CD4-positive, alpha-beta T cell treated with Interleukin-12 subunit alpha and Interleukin-12 subunit beta, for 1 hour (primary cell): ENCODE measurements at places on chromosomes 7 and 10.

DNA sequence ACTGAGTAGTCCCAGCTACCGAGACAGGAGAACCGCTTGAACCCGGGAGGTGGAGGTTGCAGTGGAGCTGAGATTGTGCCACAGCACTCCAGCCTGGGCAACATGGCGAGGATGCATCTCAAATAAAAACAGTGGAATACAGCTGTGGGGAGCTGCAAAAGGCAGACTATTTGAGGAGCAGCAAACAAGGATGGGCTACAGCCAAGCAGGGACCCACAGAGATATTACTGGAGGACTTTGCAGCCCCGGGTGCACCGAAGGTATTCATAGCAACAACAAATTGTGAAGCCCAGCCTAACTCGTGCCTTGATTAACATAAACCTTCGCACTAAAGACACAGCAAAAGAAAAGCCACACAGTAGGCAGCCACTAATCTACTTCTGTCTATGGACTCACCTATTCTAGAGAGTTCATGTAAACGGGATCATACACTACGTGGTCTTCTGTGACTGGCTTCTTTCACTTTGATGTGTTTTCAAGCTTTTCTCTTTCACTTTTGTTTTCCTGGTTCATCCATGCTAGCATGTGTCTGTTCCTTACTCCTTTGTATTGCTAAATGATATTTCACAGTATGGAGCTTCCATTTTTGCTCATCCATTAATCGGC, 34.0 kb downstream of the PODXL start:
- DNase-seq: peak; percentile 22

GRCh38 chr10:60706146-60706545, 72.1 kb upstream of the CDK1 start:
- no peak for DNase-seq

DNA sequence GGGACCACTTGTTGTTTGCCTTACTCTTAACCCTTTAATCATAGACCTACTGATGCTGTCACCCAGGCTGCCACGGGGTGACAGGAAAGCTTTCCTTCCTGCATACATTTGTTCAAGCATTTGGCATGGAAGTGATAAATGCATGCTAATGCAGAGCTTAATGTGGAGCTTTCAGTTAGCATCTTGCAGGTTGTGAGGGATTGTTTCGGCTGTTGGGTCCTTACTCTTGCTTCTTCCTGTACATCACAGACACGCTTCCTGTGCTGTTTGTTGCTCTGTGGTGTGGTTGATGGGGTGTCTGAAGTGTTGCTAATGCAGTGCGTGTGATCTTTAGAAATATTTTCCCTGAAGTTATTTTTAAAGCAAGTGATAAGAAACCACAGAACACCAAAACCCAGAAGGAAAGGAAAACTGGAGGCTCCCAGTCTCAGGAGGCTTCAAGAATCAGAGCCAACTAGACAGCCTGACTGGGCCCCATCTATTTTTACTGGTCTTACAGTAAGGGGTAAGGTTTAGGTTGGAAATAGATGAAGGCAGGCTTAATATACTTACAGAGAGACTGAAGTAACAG, 143.1 kb downstream of the CHN2 start:
- peak; percentile 54 for DNase-seq

DNA sequence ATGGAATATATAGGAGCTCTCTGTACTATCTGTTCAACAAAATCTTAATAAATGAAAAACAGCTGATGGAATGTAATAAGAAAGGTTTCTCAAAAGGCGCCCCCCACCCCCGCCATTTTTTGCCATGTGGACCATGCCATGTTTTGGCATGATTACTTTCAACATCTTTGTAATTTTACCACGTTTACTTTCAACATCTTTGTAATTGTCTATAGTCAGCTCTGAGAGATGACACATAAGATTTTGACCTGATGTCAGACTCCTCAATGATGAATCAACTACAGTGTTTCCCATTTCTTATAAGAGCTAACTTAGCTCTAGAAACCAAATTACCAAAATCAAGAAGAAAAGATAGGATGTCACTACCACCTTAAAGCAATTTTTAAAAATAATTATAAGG, 144.9 kb upstream of the AHR start:
- DNase-seq: no peak

GRCh38 chr7:66176914-66177313, 28.2 kb upstream of the TPST1 start:
- DNase-seq: no peak

GRCh38 chr7:10245406-10245805, 728.3 kb upstream of the PHF14 start:
- no peak for DNase-seq

DNA sequence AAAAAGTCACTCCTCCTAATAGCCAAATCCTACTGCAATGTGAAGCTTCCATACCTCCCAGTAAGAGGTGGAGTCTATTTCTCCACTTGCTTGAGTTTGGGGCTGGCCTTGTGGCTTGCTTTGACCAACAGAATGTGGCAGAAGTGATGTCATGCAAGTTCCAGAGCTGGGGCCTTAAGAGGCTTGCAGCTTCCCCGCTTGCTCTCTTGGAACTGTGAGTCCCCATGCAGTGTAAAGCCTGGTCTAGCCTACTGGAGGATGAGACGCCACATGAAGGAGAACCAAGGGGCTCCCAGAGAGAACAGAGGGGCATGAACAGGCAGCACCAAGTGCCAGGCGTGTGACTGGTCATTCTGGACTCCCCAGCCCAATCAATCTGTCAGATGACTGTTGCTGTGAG, 58.6 kb upstream of the OPALIN start:
- DNase-seq: no peak

DNA sequence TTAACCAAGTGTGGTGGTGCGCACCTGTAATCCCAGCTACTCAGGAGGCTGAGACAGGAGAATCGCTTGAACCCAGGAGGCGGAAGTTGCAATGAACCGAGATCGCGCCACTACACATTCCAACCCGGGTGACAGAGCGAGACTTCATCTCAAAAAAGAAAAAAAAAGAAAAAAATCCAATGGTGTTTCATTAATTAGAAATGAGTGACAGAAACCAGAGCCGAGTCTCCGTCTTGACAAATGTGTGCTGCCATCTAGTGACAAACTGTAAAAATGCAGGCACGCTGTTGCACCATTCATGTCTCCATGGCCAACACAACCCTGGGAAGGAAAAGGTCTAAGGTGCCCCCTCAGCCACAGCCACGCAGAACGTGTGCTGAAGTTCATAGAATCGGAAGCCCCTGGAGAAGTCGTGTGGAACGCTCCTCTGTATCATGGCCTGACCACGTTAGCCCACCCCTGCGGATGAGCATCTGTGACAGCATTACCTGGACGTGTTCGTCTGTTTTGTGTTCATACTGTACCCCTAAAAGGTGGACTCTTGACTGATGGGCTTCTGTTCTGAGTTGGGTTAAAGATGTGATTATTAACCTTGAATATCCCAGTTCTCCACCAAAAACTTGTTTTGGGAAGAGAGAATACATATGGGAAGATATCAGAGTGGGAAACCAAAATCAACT, 94.9 kb downstream of the LYZL2 start:
- DNase-seq: peak; percentile 84

DNA sequence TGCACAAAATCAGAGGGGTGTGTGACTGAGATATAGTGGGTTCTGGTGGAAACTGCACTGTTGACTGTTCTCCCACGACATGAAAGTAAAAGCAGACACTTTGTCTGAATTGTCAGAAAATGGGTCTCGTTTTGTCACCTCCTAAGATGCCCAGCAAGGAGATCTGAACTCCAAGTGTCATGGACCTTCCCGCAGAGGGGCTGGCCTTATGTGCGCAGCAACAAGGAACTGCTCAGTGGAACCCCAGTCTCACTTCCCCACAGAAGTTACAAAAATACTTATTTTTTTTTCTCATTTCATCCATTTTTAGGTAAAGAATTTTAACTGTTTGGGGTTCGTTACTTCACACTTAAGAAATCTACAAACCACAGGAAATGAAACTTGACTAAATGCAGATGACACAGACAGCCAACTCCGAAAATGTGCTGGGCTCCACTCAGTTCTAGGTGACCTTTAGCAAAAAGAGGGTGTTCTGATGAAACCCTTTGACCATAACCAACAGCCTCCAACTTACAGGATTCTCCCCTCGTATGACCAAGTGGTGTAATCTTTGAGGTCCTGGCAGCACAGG, 115.0 kb downstream of the FAM107B start:
- DNase-seq: peak; percentile 75

- DNase-seq: no peak
Observed at GRCh38 chr10:109929501-109930219, 6.3 kb upstream of the XPNPEP1 start.
